ENCODE measurements at places on chromosomes 1 and 21. TPM values are rescaled to one million over a fixed set of nuclear protein-coding genes. Genes with fewer than 3 reads are reported as not detected.

The LGR6 gene
- not detected for total RNA-seq

The EPHA2 gene
- 13.3 TPM for total RNA-seq

GRCh38 chr1:202158810-202159533 lies 1.4 kb downstream of the PTPN7 start:
- peaks cover 10% of the 10 kb centered on the region for H3K4me1 ChIP-seq
- no peak overlapping the region for H3K4me3 ChIP-seq
- no peaks in the 10 kb centered on the region for H3K27me3 ChIP-seq
- no peaks in the 10 kb centered on the region for H3K36me3 ChIP-seq

DNA sequence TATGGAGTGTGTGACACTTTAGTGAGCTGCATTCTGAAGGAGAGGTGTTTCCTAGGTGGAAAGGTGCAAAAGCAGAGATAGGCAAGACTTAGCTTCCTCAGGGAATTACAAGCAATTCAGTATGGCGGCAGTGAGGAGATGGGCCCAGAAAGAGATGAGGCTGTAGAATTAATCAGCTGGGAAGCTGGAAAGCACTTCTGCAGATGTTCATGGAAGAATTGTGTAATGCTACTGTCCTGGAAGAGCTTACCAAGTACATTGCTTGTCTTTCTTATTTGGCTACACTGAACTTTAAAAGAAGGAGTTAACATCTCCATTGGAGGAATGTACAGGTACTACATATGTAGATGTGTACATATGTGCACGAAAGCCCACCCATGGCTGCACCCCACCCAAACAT lies 103.7 kb upstream of the DPT start:
- H3K27me3 ChIP-seq: no peaks in the 10 kb centered on the region
- H3K4me1 ChIP-seq: no peaks in the 10 kb centered on the region
- H3K4me3 ChIP-seq: no peak overlapping the region

GRCh38 chr1:89780721-89781120 lies 40.1 kb upstream of the LRRC8D start:
- H3K27me3 ChIP-seq: peaks cover 3% of the 10 kb centered on the region
- no peak overlapping the region for H3K27ac ChIP-seq
- H3K36me3 ChIP-seq: no peaks in the 10 kb centered on the region
- no peak for DNase-seq
- no peaks in the 10 kb centered on the region for H3K4me1 ChIP-seq
- H3K4me3 ChIP-seq: no peak overlapping the region

- peaks cover 12% of the 10 kb centered on the region for H3K4me1 ChIP-seq
- H3K4me3 ChIP-seq: no peak overlapping the region
Observed at GRCh38 chr1:243474136-243474881, 218.5 kb downstream of the SDCCAG8 start.
